Fibroblast of the conjunctiva (primary cell): ENCODE measurements at places on chromosomes 11 and 22.

DNA sequence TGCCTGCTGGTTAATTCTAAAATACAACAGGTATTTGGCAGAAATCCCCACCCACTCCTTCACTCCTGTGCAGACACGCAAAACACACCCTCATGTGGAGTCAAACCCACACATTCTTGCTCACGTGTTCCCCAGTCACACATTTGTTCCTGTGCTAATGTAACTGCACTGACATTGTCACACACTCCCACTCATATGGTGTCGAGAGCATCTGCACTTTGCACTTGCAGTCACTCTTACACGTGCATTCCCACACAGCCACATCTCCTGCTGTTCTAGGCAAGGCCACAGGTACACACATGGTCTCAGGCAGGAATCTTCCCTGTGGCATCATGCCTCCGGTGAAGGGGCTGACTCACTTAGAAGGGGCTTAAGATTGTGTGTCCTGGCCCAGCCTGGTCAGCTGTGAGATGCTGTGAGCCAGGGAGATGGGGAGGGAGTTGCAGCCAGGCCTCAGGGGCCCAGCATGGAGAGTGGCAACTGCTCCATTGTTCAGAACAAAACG, 395.0 kb downstream of the TENM4 start:
- no peak for DNase-seq

GRCh38 chr22:47295226-47295901, 532.9 kb downstream of the TBC1D22A start:
- DNase-seq = no peak

GRCh38 chr11:68963779-68964178, 17.0 kb downstream of the MRGPRD start:
- no peak for DNase-seq

DNA sequence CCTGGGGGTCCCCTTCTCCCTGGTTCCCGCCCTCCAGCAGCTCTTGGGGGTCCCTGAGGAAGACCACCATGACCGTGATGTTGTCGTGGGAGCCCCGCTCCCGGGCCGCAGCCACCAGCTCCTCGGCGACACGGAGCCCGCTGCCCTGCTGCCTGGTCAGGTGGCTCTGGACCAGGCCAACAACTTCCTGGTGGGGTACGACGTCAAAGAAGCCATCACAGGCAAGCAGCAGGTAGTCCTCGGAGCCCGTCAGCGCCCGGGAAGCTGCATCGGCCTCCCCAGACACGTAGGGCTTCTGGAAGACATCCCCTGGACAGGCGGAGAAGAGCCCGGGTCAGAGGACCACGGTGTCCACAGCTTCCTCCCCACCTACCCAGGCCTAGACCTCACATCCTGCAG, 29.5 kb downstream of the PPM1F start:
- no peak for DNase-seq

DNA sequence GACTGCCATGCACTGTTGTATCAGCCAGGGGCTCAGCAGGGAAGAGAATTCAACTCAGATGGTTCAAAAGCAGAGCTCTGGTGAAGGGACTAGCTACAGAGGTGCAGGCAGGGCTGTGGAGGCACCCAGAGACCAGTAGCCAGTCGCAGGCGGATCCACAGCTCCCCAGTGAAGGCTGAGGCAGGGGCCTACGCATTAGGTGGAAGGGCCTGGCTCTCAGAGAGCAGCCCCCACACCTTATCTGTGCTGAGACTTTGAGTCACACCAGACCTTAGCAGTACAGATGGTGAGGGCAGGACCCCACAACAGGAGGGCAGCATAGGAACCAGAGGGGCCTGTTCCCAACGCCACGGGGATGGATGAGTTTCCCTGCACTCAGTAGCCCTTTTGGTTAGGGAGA, 189.6 kb downstream of the DSCAML1 start:
- DNase-seq = no peak

GRCh38 chr11:76839311-76839710, 21.4 kb upstream of the ACER3 start:
- DNase-seq = no peak

DNA sequence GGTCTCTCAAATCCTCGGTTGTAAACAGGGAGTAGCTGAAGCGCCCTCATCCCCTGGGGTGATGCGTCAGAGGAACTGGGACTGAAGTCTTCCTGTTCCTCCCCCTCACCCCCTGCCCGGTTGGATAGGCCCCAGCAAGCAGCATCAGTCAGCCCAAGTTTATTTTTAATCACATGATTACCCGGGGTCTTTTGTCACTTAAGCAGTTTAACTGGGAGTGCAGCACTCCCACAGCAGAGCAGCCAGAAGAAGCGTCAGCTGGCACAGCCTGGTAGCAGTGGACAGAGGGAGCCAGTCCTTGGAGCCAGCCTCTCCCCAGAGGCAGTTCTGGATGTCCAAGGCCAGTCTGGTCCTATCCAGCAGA, 342.1 kb downstream of the CTTN start:
- DNase-seq = no peak

- DNase-seq = peak; percentile 66
These were observed 9.9 kb downstream of the NARS2 start for GRCh38 chr11:78564490-78565467.

GRCh38 chr11:109972181-109972715, 120.9 kb upstream of the ZC3H12C start:
- no peak for DNase-seq

DNA sequence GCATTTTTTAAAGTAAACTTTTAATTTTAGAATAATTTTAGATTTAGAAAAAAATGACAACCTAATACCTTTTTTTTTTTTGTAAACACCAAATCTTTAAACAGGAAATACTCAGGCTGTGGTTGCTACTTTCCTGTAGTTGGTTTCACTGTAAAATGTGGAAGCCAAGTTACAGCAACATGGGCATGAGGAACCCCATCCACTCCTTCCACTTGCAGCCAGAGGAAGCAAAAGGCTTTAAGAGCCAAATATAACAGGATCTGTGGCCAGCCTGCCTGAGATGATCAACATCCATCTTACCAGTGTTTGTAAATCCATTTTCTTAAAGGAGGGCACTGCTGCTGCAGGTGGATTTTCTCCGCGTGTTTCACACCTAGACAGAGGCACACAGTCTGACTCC, 66.2 kb downstream of the TNRC6B start:
- DNase-seq = no peak

GRCh38 chr11:74276581-74276980, 34.9 kb downstream of the P4HA3 start:
- DNase-seq = no peak

DNA sequence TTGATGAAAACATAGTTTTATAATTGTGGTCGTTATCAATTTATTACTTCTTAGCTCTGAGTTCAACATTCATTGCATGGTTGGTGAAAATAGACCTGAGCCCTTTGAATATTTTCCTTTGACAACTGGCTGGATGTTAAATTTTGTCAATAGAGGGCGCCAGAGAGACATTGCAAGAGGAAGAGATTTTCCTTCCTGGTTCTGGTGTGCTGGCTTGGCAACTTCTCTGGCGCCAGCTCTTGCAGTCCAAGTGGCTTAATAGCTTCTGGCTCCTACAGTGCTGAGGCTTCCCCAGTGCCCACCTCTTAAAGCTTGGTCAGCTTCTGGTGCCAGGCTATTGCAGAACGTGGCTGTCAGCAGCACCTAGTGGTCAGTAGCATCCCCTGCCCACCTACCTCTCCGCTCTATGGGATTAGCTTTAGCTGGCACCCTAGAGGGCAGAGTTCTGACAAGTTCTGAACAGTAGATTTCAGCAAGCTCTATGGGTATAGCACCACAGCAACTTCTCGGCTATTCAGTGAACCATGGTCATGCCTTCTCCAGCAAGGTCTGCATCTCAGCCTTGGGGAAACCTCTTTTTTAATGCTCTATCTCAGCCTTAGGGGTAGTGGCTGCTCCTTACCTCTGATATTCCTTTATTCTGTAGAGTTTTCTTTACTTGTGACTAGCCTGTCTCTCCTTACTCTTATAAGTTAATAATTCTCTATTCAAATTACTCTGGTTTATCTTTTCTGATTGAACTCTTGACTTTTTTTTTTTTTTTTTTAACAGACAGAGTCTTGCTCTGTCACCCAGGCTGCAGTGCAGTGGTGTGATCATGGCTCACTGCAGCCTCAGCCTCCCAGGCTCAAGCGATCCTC, 59.4 kb downstream of the ACER3 start:
- DNase-seq = peak; percentile 80

GRCh38 chr11:6197466-6198200, 1.4 kb upstream of the OR52W1 start:
- DNase-seq = no peak

GRCh38 chr11:76313271-76313670, 67.7 kb downstream of the THAP12 start:
- DNase-seq = no peak

DNA sequence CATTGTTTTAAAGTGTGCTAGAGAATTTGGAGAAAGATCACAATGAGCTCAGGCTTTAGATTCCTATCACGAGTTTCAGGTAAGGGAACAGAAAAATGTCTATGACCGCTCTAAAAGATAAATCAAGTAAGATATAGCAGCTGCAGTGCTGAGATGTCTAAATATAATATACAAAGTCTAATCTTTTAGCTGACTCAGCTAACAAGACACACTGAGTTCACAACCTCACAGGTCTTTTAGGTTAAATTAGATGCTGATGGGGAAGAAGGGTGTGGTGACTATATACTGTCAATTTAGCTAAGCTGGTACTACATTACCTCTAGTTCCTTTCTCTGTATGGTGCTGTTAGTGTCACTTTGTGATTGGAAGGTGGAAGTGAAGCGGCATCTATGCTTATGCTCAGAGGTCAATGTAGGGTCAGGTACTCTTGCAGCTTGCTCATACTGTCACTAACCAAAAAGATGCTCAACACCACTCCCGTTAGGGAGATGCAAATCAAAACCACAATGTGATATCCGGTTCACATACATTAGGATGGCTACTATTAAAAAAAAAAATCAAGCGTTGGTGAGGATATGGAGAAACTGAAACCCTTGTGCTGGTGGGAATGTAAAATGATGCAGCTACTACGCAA, 283.5 kb downstream of the SWAP70 start:
- DNase-seq = no peak

GRCh38 chr11:119940401-119940976, 197.4 kb downstream of the TRIM29 start:
- DNase-seq = no peak

- DNase-seq = peak; percentile 61
These were observed 90.9 kb downstream of the LDLRAD3 start for GRCh38 chr11:36034551-36035331.

DNA sequence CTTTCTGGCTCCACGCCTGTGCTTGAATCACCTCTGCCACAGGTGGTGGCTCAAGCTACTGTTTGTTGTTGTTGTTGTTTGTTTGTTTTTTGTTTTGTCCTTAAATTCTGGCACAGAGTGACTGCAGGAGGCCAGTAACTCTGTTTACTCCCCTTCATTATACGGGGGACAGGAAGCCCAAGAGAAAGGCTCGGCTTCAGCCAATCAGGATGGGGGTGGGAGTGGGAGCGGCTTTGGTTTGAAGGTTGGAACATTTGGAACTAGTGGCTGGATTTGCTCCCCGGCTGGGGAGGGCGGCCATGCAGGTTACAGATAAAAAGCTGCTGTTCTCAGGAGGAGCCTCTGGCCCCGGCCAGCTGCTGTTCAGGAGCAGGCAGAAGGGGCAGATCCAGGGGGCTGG, 19.7 kb upstream of the CABP2 start:
- no peak for DNase-seq

GRCh38 chr11:60864856-60865513, 2.4 kb upstream of the ZP1 start:
- DNase-seq = no peak

DNA sequence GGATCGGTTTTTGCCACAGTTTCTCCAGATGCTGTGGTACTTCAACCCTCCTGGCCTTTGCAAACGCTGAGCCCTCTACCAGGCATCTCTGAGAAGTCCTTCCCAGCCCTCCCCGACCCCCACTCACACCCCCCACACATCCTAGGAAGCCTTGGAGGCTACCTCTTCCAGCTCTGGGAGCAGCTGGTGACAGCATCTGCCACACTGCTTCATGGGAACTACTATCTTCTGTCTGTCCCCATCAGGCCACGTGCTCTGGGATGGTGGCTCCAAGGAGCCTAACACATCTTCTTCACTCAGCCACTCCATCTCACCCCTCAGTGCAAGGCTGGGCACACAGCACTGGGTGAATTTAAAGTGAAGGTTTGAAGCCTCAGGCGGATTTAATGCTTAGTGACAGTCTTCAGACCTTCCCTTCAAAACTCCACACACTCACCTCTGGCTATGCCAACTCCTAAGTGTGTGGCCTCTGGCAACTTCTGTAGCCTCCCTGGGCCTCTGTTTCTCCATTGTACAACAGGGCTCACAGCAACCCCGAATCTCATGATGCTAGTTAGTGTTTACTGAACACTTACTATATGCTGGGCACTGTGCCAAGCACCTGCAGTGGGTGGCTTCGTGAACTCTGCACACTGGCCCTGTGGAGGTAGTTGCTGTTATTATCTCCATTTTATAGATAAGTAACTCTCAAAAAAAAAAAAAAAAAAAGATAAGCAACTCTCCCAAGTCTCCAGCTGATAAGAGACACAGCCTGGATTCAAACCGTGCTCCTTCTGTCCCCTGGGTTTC, 7.3 kb upstream of the TP53I11 start:
- no peak for DNase-seq

DNA sequence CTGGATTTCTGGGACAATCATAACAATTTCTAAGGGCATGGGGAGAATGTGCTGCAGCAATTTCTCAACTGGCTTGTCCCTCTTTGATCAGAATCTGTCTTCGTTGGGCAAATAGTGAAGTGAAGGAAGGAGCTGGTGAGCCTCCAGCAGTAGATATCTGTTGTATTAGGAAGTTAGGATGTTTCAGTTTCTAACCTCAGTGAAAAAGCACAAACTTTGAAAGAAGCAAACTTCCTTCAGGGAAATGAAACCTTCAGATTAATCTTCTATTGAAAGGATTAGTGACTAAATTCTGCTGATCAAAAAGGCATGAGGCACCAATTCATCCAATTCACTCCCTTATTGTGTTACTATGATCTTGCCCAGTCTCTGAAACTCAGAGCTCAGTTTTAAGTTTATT, 24.3 kb downstream of the LMO2 start:
- DNase-seq = no peak

DNA sequence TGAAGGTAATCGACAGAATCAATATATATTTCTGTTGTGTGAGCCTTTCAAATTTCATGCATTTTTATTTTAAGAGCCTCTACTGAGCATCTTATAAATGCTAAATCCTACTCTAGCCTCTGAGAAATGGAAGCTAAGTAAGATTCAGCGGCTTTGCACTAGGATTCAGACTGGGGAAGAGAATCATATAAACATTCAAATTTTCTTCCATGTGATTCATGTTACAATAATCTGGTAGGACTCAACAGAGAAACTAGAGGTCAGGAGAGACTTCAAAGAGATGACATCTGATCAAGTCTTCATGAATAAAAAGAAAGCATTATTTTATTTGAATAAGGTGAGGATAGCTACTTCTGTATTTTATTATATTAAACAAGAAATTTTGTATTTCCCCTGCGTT, 538.9 kb downstream of the DLG2 start:
- DNase-seq = no peak

GRCh38 chr11:43712676-43713075, 32.1 kb downstream of the HSD17B12 start:
- DNase-seq = peak; percentile 10

DNA sequence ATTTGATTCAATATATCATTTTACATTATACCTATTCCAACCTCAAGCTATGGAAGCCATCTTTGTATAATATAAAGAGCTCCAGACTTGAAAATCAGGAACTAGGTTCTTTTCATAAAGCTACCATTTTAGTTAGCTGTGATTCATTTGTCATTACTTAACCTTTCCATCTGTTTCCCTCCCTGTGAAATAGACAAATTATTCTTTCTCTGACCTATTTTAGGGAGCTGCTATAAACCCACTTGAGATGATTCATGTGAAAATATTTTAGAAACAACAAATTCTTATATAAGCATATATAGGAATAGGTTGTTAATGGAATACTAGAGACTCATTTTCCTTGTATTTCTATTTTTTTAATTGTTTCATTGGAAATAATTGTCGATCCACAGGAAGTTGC, 1012.1 kb downstream of the OPCML start:
- no peak for DNase-seq
